Skeletal muscle cell (primary cell): ENCODE measurements at places on chromosomes 4 and X.

GRCh38 chr4:122836941-122837340 lies 10.3 kb downstream of the FGF2 start:
- DNase-seq, result no peak

GRCh38 chr4:67550857-67551256 lies 5.6 kb upstream of the CENPC start:
- DNase-seq, result no peak

DNA sequence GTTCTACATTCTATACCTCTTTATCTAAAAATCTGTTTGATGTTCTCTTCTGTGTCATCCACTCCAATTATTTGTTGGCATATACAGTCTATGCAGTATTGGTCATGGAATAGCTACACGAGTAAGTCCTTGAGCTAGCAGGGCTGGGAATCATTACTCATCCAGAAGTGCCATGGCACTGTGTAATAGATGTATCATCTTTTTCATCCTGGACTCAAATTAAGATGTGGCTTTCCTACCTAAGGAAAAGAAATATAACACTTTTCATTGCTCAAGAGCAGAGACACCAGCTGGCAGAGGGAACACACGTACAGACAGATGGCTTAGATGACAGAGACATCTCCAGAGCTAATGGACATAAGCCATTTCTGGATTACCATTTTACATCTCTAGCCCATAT lies 159.8 kb downstream of the FAM13A start:
- no peak for DNase-seq

DNA sequence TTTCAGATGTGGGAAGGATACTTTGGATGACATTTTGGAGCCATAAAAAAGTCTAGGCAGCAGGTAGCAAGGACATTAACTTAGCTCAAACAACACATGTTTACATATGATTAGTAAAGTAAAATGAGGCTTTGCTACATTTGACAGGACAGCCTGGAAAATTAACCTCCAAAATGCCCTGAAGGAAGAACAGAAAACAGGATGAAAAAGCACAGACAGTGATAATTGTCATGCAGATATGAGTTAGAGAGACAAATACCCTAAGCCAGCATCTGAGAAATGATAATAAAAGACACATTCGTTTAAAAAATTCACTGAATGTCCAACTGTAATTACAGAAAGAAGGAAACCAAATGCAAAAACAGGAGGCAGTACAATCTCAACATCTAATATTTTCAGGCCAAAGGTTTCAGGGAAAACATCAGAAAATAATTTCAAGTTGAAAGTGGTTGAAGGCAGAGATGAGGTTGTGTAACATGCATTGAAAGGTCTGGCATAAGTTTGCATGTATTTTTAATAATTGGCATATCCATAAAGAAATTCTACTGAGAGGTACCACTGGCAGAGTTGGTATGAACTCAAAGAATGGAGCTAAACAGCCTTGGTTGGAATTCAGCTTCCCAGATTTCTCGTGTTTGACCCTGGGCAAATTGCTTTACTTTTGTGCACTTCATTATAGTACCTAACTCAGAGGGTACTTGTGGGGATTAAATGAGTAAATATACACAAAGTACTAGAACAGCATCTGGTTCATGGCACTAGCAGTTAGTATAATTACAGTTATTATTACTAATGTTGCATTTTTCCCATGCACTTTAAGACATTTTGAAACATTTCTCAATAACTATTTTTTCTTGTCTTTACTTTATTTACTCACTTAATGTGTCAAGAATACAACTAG lies 54.4 kb upstream of the MAP9 start:
- DNase-seq, result no peak

- no peak for DNase-seq
Measured at GRCh38 chrX:47078129-47079043, at the start of gene RGN. TSS of gene RGN (plus strand) at chrX:47078443. CDS start at chrX:47081145, 2,702 bp downstream.

- DNase-seq, result peak; percentile 4
Measured at GRCh38 chr4:144461906-144462305, 184.1 kb upstream of the HHIP start.

- DNase-seq, result no peak
Measured at GRCh38 chr4:1406981-1407656, 877 bp upstream of the NKX1-1 start.

- no peak for DNase-seq
Measured at GRCh38 chrX:149629730-149630387, 1.7 kb downstream of the TMEM185A start.

- no peak for DNase-seq
Measured at GRCh38 chr4:145930592-145930991, 8.0 kb downstream of the ZNF827 start.

DNA sequence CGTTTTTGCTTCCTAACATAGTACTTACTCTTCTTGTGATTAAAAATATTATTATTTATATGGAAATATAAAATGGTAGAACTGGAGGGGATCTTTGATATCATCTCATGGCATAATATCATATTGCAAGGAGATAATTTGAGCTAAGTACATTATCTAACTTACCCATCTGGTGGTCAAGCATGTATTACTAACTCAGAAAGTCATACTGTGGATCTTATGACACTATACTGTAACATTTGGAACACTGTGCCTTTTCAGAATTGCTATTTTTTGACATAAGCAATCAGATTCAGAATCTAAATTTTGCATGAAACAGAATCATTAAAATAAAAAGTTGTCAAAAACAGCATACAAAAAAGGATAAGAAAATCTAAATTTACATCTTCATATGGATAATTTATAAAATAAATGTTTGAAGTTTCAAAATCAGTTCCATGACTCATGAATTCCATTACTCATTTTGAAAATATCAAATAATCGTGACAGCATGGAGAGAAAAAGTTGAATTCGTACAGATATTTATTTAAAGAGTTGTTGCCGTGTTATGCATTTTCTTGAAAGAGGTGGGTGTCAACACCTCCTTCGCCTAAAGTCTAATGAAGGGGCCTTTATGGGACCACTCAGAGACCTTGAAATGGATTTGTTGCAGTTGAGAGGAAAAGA lies 928.1 kb downstream of the PDHA2 start:
- DNase-seq, result no peak
